Anterior cingulate cortex (tissue), 58 donors: ENCODE measurements at places on chromosomes 6 and 20.

GRCh38 chr6:14455427-14455826, 337.9 kb downstream of the CD83 start:
- DNase-seq, result no peak

DNA sequence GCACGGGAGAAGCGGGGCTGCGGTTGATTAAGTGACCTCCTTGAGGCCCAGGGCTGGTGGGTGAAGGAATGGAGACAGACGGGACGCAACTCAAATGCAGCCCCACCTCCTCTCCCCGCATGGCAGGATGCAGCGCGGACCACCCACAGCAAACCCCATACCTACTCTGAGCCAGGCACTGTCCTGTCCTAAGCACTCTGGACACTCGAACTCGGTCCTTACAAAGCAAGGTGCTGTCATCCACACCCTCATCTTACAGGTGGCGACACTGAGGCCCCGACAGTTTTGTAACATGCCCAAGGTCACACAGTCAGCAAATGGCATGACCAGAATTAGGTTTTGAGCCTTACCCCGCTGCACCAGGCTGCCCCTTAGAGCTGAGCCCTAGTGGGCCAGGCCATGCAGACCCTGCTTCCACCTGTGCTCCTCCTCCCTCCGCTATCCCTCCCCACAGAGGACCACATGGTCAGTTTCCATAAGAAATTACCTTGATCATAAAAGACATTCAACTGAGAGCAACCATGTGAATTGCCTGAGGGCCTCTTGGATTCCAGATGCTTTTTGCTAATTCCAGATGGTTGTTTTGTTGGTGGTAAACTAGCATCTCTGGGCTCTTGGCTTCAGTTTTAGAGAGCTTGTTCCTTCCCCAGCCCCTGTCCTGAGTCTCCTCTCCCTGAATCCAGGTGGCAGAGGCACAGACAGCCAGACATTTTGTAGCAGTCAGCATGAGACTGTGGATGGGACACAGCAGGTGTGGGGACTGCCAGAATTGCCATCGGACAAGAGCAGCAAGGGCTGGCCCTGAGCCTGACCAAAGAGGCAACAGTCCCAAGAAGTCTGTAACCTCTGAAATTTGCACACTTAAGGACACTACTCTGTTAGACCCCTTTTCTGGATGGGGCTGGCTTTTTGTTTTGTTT, 171.9 kb upstream of the PMEPA1 start:
- no peak for DNase-seq

GRCh38 chr20:14888134-14888533, 550.7 kb upstream of the FLRT3 start:
- peak; percentile 1 for DNase-seq

DNA sequence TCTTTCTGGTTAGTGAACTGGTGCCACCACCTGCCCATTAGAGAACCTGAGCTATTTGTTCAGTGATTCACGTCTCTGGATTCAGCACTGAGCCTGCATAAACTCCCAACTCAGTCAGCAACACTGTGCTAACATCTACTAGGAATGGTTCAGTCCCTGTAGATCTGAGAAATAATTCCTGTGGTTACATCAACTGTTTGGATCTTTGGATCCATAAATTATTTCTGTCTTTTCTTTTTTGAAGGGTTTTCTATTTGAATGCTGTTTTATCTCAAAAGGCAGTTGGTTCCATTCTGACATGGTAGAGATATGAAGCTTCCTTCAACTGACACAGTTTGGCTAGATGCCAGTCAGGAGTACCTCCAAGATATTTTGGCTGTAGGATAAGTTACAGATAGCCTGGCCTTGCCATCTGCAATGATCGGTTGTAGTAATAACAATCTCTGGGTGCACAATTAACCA, 125.9 kb downstream of the TRMT11 start:
- no peak for DNase-seq

DNA sequence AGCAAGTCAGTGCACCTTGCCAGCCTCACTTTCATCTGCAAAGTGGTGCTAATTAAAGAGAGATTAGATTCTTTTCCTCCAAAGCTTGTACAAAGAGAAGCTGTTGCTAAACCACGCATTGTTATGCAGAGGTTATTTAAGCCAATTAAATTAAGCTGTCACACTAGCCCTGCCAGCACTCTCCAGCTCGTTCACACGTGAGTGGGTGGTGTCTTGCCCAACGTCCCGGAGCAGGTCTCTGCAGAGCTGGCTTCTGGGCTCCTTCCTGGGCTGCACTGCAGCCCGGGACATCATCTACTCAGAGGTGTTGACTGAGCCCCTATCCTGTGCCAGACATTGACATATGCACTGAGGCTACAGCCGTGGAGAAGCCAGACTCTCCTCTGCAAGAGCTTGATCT, 401.6 kb upstream of the SULF2 start:
- no peak for DNase-seq

GRCh38 chr6:21333715-21334114, 259.8 kb upstream of the SOX4 start:
- DNase-seq, result no peak

DNA sequence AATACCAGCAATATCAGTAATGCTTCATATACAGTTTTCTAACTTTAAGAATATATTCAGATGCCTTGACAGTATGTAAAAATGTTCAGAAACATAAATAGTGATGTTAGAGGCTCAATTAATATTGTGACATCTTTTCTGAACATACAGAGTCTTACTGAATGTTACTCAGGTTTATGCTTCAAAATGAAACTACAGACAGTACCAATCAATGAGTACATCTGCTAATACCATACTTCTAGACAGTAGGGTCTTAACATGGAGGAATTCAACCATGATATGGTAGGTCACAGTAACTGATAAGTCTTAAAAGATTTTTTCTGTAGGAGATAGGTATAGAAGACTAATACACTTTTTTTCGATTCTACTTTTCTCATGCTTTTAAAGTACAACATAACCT, 8.3 kb downstream of the GCLC start:
- DNase-seq, result no peak

GRCh38 chr20:9493803-9494202, 20.6 kb upstream of the LAMP5 start:
- no peak for DNase-seq

GRCh38 chr6:50847890-50848594, 29.4 kb downstream of the TFAP2B start:
- no peak for DNase-seq

- no peak for DNase-seq
These were observed 59.0 kb upstream of the TULP4 start for GRCh38 chr6:158253248-158253647.

DNA sequence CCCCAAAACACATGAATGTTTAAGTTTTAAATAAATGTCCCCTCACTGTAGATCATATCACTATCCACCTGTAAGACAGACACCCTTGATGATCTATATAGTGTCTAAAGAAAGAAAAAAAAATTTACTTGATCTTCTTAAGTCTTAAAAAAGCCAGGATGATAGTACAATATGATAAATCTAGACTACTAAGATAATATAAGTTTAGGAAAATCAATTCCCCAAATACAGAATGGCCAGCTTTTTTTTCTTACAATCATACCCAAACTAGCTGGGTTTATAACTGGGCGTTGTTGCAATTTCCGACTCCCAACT, 14.4 kb downstream of the ZNF217 start:
- no peak for DNase-seq

DNA sequence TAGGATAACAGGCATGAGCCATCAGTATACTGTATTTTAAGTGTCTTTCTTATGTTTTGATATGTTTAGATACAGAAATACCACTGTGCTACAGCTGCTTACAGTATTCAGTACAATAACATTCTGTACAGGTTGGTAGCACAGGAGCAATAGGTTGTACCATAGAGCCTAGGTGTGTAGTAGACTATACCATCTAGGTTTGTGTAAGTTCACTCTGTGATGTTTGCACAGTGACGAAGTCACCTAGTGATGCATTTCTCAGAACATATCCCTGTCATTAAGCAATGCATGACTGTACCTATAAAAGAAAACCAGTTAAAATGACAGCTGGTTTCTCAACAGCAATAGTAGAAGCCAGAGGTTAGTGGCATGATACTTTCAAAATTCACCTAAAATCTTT, 3.0 kb upstream of the ZBTB24 start:
- DNase-seq, result no peak

DNA sequence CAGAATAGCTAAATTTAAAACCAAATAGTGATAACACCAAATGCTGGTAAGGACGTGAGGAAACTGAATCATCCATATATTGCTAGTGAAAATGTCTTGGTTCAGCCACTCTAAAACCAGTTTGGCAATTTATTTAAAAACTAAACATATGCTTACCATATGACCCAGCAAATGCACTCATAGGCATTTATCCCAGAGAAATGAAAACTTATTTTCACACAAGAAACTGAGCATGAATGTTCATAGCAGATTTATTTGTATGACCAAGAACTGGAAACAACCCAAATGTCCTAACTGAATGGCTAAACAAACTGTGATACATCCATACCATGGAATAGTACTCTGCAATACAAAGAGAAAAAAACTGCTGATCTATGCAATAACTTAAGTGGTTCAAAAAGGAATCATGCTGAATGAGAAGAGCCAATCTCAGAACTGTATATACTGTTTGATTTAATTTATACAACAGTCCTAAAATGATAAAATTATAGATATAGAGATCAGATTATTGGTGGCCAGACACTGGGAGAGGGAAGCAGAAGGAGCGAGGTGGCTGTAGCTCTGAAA, 115.6 kb upstream of the ADGRF1 start:
- no peak for DNase-seq
